ENCODE measurements at places on chromosomes 11 and 22. TPM values are rescaled to one million over a fixed set of nuclear protein-coding genes. Genes with fewer than 3 reads are reported as not detected.

Gene DCDC1
- not detected for total RNA-seq

Gene SYT13
- total RNA-seq = 0.05 TPM

Gene NAALADL1
- total RNA-seq = 2.8 TPM

Gene IGSF9B
- total RNA-seq = not detected

Gene CARD16
- total RNA-seq = 54.7 TPM

Gene MS4A7
- total RNA-seq = not detected

Gene RIC3
- total RNA-seq = not detected

Gene SPDYC
- not detected for total RNA-seq

Gene MRGPRX3
- total RNA-seq = not detected

Gene TMEM86A
- 2.9 TPM for total RNA-seq

Gene MS4A1
- not detected for total RNA-seq

Gene EMID1
- 12.0 TPM for total RNA-seq

Gene TNNT3
- total RNA-seq = not detected

Gene SLC22A25
- not detected for total RNA-seq

Gene MEI1
- 0.64 TPM for total RNA-seq
